ENCODE measurements at places on chromosomes 5 and 9. TPM values are rescaled to one million over a fixed set of nuclear protein-coding genes. Genes with fewer than 3 reads are reported as not detected.

DNA sequence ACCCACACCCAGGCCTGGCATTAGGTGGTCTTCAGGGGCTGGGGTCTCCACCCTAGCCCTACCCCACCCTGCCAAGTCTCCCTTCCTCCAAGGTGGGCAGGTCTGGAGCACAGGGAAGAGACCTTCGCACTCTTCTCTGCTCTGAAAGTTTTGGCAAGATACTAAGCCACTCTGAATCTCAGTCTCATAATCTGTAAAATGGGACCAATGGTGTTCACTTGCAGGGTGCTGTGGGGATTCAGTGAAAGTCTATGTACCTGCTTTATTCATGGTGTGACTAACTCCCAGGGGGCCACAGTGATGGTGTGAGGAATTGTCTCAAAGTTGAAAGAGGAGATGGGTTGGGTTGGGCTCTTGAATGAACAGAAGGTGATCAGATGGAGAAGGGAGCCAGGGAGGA is 25.0 kb downstream of the LHX2 start:
- DNase-seq: peak; percentile 47

GRCh38 chr5:66585291-66585690 is 10.9 kb upstream of the MAST4 start:
- DNase-seq: no peak

DNA sequence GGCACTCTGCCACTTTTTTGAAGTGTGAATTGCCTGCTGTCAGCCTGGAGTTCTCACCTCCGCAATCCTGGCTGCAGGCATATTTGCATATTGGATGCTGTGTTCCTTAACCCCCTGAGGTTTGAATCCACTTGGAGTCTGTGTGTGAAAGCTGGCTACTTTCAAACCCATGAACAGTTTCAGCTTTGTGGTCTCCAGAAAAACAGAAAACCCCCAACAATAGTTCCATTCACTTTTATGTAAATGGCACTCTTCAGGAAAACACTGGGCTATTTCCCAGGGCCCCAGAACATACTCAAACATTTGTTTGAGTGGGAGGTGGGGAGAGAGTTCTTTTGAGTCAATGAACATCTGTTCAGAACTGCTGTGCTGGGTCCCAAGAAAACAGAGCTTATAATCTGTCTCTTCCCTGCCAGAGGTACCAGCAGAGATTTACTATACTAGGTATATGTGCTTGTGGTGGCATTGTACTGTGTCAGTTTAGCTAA is 5.0 kb downstream of the NUDT2 start:
- no peak for DNase-seq

- no peak for DNase-seq
These were observed 52.5 kb downstream of the TRIP13 start for GRCh38 chr5:944992-945685.

GRCh38 chr9:93576258-93577077 is at the start of gene PHF2:
Gene PHF2, plus strand, starts transcription at chr9:93576584. Its CDS starts 190 bp downstream, at chr9:93576774.
- DNase-seq: no peak

GRCh38 chr5:62199792-62200716 is 106.0 kb upstream of the KIF2A start:
- DNase-seq: no peak

DNA sequence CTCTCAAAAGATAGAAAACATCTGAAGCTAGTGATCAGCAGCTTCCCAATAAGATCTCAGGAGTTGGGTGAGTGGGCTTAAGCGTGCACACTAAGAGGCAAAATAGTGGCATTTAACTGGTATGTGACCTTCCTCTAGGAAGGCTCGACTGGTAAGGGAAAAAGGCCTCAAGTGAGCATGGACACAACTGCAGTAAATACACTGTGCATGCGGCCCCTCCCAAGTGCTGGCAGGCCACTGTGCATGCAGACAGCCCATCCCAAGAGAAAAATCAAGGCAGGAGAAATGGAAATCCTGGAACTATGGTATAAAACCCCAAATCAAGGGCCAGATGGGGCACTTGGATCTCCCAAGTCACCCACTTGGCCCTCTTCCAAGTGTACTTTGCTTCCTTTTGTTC is 112.7 kb downstream of the SMC2 start:
- no peak for DNase-seq

SNAPC4 gene
- 1.4 TPM for polyA plus RNA-seq

TAF11L4 gene
- polyA plus RNA-seq: not detected

LCN1 gene
- not detected for polyA plus RNA-seq

GPX3 gene
- polyA plus RNA-seq: 302 TPM

All from sigmoid colon (tissue), 7 donors.